ENCODE measurements at places on chromosomes 3 and 15.
A peak's percentile ranks its signal among the peaks of the same experiment; 100 is the strongest.

DNA sequence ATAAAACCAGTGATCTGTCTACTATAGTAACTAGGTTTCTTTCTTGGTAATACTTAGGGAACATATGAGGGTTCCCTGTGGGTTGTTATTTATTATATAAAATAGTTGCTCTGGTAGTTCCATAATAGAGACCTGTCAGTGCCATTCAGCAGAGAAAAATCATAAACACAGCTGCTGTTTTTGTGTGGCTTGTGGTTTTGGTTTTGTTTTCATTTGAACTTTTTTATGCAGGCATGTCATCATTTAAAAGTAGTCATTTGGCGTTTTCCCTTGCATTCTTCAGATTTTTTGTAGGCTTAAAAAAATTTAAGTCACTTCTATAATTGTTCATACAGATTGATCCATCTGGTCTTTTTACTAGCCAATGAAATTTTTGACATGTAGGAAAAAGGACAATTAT is 47.9 kb downstream of the PIK3CA start:
- DNase-seq, result no peak

GRCh38 chr15:76904461-76905012 is 603 bp downstream of the SCAPER start:
- DNase-seq, result no peak

GRCh38 chr3:63032881-63033280 is 157.7 kb upstream of the CADPS start:
- no peak for DNase-seq

DNA sequence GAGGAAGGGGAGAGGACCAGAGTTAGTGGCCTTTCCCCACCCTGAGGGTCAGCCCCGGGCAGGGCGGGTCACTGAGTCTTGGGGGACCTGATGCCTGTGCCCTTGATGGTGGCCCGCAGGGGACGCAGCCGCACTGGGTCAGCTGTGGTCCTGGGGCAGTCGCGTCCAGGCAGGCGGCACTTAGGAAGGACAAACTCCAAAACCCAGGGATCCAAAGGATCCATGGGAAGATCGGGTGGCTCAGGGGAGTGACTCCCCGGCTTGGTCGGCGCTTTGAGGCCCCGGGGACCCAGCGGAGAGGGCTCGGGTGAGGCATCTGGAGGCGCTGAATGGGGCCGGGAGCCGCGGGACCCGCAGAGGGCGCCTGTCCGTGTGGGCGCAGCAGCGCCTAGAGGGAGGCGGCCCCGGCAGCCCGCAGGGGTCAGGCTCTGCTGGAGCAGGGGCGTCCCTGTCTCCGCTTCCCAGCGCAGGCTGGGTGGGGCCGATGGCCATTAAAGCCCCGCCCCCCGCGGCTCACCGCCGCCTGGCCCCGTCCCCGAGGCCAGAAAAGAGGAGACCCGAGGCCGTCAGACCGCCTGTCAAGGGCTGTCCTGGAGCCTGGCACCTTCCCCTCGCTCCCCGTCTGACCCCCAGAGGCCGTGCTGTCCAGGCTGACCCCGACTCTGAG is 17.5 kb downstream of the CIDEC start:
- DNase-seq, result no peak

GRCh38 chr15:91855684-91856489 is 2.4 kb downstream of the SLCO3A1 start:
- peak; percentile 55 for DNase-seq

DNA sequence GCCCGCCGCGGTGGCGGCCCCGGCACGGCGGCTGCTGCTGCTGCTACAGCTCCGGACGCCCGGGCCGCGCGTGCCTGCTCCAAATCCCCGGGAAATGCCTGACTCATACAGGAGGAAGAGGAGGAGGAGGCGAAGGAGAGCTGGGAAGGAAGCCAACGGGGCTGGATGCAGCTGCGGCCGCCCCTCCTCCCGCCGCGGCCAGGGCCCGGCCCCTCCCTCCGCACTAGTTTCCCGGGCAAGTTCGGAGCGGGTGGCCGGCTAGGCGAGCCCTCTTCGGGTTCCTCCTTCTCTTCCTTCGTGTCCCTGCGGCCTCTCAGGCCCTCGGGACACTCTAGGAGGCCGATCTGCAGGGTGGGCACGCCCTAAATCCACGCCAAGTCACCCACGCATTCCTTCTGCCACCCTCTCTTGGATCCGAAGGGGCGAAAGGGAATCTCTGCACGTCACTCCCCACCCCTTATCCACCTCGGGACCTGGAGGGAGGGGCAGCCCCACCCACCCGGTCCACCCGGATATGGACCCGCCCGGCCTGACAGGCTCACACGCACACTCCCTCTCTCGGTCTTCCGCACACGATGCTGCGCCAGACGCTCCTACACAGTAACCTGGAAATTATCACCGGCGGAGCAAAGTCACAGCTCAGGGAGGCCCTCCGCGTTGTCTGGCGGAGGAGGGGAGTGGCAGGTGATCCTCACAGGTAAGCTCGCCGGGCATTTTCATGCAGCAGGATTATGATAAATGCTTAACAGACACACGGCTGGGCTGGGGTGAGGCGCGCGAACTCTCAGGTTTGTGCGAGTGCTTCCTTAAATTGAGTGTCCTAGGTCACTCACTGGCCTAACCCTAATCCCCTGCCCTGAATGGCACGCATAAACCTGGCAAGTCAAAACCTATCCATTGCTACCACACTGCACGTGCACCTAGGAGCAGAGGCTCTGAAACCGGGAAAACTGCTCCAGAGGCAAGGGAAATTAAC is at the start of the genes OSBPL10 and ZNF860:
Gene OSBPL10, minus strand, starts transcription at position 57 of the 976 bp plus-strand sequence. CDS start 83 bp downstream, outside the sequence.
Gene ZNF860, plus strand, starts transcription at position 545 of the 976 bp plus-strand sequence. CDS start 7,330 bp downstream, outside the sequence.
- DNase-seq, result peak; percentile 45

DNA sequence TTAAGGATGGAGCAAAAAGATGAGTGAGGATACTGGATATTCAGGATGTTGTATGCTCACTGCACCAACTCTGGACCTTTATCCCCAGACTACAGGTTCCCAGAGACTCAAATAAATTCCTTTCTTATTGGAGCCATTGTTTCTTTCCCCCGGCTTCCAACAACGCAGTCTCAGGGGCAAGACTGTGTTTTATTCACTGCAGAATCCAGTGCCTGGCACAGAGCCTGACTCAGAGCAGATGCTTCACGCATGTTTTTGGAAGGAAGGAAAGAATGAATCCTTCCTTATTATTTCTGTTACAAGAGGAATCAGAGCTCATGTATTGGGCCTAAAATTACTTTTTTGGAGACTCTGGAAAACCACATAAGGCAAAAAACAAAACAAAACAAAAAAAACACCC is 96.0 kb upstream of the VGLL4 start:
- no peak for DNase-seq

- DNase-seq, result no peak
Measured at GRCh38 chr15:68380456-68380855, 51.5 kb downstream of the ITGA11 start.

GRCh38 chr3:187995667-187996066 is 158.3 kb upstream of the LPP start:
- no peak for DNase-seq

GRCh38 chr3:31305340-31305739 is 227.4 kb upstream of the STT3B start:
- DNase-seq, result peak; percentile 3

DNA sequence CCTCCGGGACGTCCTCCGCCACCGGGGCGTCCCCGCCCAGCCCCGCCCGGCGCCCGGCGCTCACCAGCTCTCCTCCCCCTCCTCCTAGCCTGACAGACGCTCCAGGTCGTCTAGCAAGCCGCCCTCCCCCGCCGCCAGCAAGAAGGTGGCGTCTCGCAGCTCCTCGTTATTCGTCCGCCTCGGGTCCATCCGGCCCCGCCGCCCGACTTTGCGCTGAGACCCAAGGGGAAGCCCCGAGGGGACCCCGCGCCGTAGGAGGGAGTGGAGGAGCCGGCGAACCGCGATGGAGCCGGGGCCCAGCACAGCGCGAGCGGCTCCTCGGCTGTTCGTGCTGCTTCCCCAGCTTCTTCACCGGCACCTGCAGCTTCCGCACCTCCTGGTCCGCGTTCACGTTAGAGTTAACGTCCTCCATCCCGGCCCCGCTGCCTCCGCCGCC is 26.3 kb upstream of the MTHFS start:
- no peak for DNase-seq

DNA sequence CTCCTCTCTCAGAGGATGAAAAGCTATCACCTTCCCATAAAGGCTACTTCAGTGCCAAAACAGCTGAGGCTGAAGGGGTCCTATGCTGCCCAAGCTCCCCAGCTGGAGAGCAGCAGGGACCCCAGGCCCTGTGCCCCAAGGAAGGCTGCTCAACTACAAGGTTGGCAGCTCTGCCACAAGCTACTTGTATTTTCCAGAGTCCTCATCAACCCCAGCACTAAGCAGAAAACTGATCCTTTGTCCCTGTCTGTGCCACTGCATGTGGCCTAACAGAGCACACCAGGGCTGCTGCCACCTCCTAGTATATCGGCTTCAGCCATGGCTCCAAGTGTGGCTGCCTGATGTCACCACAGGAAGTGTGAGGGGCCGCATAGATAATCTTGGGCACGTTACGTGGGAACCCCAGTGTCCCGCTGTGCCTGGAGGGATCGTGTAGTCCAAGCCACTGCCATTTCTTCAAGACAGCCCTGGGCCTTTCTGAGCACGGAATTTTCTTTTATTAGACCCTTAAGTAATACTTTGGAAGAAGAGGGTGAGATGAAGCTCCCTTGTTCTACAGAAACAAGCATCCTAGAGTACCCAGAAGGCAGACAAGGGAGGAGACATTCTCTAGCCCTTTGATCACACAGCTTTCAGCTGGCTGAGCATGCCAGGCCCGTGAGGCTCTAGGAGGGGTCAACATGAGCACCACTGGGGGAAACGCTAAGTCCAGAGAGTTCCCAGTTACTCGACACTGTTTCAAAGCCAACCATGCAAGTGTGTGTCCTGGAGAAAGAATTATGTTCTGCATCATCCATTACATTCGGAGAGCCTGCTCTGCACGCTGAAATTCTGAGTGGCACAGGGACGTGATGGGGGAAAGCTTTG is 60.7 kb downstream of the CAPN7 start:
- no peak for DNase-seq

DNA sequence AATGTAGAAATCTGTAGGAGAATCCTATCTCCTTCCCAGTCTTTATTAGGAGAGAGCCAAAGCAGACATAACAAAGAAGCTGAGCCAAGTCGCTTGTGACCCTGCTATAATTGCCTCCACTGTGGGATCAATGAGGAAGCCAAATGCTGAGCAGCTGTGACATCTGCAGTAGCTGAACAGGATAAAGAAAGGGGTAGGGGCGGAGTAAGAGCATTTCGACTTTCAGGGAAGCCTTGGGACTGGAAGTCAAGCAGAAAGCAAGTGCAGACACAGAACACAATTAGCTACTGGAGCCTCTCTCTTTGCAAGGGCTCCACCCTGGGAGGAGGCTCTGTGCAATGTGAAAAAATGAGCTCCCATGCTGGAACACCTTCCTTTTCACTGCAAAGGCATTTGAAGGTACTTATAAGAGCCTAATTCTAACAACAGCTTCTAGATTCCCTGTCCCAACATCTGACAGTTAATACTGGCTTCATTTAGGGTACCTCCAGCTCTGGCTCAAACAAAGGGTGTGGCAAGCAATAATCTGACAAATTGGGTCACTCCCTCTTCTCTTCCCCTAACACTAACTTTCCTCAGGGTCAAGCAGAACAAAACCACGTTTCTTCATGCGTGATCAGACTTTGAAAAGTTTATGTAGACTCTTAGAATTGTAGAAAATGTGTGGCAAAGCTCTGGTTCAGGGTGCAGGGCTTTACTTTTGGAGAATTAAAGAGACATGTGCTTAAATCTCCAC is 166.4 kb downstream of the CADPS start:
- no peak for DNase-seq

- no peak for DNase-seq
Measured at GRCh38 chr3:151144760-151145159, 58.3 kb downstream of the GPR171 start.

DNA sequence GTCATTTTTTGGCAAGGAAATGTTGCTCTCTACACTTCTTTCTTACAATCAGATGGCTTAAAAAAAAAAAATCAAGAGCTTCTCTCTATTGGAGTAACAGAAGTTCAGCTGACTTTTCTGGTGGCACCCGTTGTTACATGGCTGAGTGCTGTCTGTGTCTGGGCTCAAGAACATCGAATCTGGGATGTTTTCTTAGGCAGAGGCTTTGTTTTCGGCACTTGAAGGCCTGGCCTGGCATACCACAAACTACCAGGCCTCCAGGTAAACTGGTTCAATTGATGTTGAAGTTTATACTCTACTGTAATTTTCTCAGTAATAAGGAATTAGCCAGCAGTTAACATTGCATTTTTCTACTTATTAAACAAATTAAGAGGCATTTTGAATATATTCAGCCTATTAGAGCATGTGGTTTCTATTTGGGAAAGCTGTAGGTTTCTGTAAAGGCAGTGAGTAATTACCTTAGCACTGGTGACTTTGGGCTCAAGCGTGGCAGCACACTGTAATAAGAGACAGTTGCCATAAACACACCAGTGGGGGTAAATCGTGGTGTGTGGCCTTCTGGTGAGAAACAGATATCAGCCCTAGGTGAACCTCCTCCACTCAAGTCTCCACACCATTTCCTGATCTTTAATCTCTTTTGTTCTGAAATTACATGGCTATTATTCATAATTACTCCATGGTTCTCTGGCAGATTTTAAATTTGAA is 544.7 kb downstream of the MECOM start:
- DNase-seq, result no peak

DNA sequence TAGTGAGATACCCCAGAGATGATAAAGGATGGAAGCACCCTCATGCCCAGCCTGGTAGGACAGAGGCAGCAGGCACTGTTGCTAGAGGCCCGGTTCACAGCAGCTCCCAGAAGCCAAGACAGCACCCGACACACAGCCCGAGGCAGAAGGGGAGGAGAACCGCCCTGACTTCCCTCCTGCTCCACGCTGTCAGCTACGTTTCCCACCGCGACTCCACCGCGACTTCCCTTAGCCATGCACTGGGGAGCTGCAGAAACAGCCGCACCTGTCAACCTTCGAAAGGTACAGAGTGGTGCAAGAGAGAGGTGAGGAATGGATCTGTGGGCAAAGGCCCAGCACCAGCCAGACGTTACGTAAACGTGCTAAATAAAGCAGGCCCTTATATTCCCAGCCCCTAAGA is 529.2 kb downstream of the GABRG3 start:
- no peak for DNase-seq
